NCI-H2029 (cell line): ENCODE measurements at places on chromosomes 2 and 18.

DNA sequence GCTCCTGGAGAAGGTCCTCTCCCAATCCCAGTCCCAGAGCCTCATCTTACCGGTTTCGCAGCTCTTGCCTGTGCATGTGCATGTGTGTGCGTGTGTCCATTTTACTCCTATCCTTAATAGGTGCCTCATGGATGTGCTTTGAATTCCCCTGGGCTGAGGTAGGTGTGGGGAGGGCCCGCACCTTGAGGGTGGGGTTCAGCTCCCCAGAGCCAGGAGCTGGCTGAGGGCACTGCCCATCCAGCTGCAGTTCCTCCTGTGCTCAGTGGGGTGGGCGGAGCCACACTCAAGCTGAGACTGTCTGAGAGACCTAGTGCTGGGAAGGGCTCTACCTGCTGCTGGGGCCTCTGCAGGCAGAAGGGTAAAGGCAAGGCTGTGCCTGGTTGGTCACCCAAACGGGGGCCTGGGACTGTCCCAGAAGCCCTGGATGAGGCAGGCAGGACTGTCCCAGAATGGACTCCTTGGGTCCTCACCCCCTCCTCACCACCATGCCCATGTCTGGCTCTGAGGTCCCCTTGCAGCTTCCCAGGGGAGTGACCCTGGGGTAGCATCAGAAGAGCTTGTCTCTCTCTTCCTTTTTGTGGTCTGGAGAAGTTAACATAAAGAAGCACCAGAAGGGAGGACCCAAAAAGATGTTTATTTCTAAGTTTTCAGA, 8.9 kb downstream of the GDF7 start:
- DNase-seq: no peak

DNA sequence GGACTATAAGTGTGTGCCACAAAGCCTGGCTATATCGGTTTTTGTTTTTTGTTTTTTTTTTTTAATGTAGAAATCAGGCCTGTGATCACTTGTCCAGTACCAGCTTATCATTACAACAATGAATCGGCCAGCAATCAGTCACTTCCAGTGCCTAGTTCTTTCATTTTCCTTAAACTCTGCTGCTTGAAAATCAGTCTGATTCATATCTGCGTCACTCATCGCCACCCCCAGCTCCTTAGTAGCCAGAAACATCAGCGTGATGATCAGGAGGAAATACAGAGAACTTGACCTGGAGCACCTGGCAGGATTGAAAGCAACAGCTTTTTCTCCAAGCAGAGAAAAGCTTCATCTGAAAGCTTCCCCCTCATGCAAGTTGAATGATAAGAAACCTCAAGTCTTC, 75.4 kb downstream of the SPTBN1 start:
- no peak for DNase-seq

DNA sequence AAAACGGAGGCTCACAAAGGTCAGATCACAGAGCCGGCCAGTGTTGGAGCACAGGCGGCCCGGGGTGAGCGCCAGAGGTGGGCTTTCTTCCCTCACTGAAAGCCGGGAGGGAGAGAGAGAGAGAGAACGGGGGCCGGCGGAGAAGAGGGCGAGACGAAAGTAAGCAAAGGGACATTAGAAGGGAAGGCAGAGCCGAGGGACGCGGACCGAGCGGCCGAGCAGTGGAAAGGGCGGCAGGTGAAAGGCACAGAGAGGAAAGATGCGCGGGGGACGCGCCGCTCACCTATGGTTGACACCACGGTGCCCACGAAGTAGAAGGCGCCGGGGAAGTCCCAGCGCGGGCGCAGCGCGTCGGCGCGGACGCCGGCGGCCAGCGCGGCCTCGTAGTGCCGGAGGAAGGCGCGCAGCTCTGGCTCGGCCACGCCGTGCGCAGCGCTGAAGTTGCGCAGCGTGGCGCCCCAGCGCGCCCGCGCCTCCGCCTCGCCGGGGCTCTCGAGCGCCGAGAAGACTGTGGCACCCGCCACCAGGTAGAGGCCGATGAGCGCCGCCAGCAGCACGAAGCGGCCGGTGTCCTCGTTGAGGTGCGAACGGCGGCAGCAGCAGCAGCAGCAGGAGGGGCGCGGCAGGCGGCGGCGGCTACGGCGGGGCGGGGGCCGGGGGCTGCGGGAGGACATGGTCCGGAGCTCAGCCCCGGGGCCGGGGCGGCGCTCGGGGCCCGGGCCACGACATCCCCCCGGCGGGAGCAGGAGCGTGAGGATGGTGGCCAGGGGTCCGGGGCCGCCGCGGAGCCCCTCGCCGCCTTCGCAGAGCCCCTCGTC, 166.9 kb downstream of the MSH2 start:
- DNase-seq: no peak

- no peak for DNase-seq
Measured at GRCh38 chr2:112566104-112566503, 18.3 kb upstream of the CHCHD5 start.

GRCh38 chr2:8675543-8675942, 6.3 kb upstream of the ID2 start:
- DNase-seq: no peak

DNA sequence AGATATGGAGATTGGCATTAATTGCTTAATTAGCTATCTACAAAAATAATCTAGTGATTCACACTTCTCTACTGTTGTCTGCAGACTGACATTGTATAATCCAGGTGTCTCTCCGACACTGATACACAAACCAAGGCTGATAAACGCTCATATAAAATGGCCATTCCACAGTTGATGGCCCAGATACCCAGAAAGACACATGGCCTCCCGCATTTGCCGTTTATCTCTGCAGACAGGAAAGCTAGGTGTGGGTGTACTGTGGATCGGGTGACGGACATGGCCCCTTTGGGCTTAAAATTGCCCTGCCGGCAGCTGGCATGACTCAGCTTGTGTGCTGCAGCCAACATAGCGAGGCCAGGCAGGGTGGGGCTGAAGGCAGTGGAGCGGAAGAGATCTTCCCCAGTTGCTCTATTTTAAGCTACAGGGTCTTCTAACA, 18.5 kb downstream of the PMAIP1 start:
- peak; percentile 22 for DNase-seq

GRCh38 chr2:196902828-196903227, 23.7 kb downstream of the PGAP1 start:
- no peak for DNase-seq

- no peak for DNase-seq
Measured at GRCh38 chr2:154549869-154550268, 148.6 kb upstream of the KCNJ3 start.

GRCh38 chr2:74632209-74632938, 15.8 kb downstream of the M1AP start:
- DNase-seq: no peak

GRCh38 chr18:56302156-56302555, 336.2 kb downstream of the TXNL1 start:
- DNase-seq: no peak

DNA sequence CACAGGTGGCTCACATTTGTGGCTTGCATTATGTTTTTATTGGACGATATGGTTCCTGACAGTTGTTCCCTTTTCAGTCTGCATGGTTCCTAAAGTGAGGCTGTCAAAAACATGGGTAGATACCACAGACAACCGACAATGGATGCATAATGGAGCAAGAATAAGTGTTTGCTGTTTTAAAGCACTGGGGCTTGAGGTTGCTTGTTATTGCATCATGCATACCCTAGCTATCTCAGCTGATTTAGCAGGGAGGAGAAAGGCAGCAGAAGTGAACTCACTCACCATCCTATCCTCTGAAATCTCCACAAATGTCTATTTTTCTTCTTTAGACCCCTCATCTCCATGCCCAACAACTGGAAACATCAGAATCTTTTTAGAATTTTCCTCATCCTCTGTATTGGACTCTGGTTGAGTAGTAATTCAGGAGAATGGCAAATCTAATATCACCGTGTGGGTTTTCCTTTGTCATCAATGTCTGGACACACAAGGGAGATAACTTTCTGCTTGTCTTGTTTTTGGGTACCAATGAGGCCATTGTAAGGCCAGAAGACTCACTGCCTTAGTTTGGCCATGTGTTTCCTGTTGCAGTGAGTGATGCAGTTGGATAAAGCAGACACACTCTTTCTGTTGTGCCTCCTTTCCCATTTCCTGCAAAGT, 46.7 kb downstream of the FBXO48 start:
- DNase-seq: no peak

DNA sequence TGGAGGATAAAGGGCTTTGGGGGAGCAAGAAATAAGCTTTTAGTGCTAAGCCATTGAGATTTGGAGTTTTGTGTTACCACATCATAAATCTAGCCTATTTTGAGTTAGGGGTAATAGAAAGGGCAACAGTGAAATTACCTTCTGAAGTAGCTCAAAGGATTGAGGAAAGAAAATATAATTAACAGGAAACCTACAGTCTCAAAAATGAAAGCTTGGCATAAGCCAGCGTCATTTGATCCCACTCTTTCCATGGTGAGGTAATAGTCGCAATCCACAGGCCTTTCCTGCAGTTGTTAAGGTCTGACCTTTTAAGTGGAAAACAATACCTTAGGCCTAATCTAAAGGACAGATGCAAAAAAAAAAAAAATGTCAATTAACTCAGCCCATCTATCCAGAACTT, 182.7 kb downstream of the UXS1 start:
- DNase-seq: peak; percentile 76

DNA sequence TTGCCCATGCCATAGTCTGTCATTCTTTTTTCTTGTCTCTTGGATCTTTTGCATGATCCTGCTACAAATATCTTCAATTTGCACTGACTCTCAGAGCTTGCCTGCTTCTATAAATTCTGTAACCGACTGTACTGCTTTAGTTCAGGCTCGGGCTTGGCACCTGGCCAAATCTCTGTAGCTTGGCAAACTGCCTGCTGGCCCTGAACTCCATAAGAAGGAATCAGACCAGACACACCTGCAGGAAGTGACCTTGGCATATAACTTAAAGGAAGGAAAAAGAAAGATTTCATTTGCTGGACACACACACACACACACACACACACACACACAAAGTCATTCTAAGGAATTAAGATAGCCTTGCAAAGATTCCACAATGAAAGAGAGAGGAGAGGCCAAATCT, 291.2 kb upstream of the DDX18 start:
- peak; percentile 64 for DNase-seq

DNA sequence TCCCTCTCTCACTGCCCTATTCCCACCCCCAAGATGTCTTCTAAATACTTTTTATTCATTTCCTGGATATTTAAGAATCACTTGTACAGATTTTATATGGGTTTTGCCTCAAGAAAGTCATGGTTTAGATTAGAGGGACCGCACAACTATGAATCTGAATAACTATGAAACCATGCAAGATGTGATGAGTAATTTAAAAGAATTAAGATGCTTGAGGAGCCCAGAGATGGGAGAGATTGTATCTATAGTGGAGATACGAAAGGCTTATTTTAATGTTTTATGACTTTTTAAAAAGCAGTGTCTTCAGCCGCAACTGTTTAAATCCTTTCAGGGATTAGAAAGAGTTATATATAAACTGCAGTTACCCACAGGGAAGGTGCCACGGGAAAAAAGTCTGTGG, 324.1 kb downstream of the LPIN1 start:
- no peak for DNase-seq

- DNase-seq: no peak
Measured at GRCh38 chr2:203623096-203623495, 83.3 kb upstream of the CD28 start.

- no peak for DNase-seq
Measured at GRCh38 chr18:62730941-62731340, 15.6 kb downstream of the PHLPP1 start.

GRCh38 chr2:20398956-20399567, 47.8 kb upstream of the RHOB start:
- DNase-seq: no peak

- DNase-seq: no peak
Measured at GRCh38 chr2:62485761-62486438, 20.1 kb downstream of the TMEM17 start.

DNA sequence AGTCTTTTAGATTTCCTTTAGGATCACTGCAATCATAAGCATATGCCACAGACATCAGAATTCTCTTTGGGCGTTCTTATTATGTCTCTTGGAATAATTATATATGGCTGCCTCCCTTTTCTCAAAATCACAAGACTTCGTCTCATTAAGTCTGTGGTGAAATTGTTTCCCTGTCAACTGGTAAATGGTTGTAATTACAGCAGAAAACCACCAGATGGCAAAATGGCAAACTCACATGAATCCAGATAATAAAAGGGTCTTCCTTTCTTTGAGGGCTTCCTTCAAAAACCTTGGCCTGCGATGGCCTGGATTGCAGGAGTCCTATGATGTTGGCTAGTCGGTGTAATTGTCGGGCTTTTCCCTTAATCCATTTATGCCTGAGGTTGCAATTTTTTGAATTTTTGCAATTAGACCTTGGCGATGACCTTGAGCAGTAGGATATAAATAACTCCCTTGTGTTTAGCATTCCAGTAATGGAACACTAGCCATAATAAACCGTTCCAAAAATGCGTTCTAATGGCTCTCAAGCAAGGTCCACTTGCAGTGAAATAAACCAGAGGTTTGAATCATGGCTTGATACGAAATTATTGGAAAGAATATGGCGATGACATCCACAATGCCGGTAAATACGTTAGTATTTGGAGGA, 656.4 kb downstream of the MBD2 start:
- DNase-seq: no peak

- DNase-seq: no peak
Measured at GRCh38 chr2:11975373-11975772, 228.9 kb downstream of the LPIN1 start.

GRCh38 chr2:155840661-155841060, 491.9 kb downstream of the NR4A2 start:
- no peak for DNase-seq

GRCh38 chr18:13216092-13216582, 2.4 kb upstream of the LDLRAD4 start:
- peak; percentile 36 for DNase-seq

- DNase-seq: no peak
Measured at GRCh38 chr2:206614811-206615210, 27.5 kb upstream of the FAM237A start.
